Stimulated activated CD4-positive, alpha-beta T cell treated with anti-CD3 and anti-CD28 coated beads, Interleukin-4, amount 100 ng/mL, for 48 hours (primary cell): ENCODE measurements at places on chromosomes 5 and 9.

GRCh38 chr5:146574713-146575112, 58.7 kb upstream of the GPR151 start:
- DNase-seq = no peak

GRCh38 chr5:40688996-40689395, 9.3 kb downstream of the PTGER4 start:
- no peak for DNase-seq

GRCh38 chr5:16983022-16983639, 47.0 kb upstream of the MYO10 start:
- no peak for DNase-seq

- DNase-seq = no peak
Observed at GRCh38 chr5:64838376-64838775, 69.6 kb downstream of the CWC27 start.

GRCh38 chr5:154523709-154524108, 45.7 kb upstream of the HAND1 start:
- DNase-seq = no peak

GRCh38 chr9:22088053-22088716, 79.1 kb upstream of the CDKN2B start:
- DNase-seq = no peak

DNA sequence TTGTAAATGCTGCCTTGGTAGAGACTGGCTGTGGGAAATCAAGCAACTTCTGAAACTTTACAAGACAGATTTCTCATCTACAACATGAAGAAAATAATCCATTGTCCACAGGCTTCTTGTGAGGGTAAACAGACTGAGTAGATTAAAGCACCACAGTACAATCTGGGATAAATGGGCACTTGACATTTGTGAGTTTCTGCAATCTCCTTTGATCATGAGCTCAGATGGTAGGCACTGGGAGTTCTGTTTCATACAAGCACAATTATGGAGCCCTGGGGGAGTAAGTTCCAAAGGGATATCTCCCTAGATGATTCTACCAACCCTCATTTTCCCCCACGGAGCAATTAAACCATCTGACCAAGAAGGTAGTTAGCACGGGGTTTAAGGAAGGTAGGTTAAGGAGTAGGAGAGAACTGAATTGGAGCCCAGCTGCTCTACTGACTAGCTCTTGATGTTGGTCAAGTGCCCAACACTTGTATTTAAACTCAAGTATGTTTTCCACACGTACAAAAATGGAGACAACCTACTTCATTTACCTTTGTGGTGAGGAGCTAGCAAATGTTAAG, 479.5 kb upstream of the TNC start:
- no peak for DNase-seq

DNA sequence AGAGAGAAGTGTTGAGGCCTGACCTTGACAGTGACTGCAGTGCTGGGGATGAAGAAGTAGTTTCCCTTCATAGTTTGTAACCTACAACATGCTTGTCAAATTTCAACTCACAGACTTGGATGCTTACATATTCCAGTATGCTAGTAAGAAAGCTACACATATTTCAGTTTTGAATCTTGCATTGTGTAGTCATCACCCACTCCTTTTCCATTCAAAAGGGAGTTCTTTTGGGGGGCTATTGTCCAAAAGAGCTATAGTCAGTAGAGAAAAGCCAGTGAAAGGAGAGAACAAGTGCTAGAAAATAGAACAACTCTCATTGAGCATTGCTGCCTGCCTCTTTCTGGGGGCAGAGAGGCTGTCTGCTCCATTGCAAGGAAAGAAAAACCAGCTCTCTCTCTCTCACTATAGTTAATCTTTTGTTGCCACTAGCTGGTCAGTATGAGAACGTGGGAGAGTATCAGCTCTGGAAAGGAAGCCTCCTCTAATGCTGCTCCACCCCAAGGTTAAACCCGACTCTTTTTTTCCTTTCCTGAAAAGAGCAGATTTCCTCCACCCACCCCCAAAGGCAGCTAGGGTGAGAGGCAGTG, 7.3 kb downstream of the ASTN2 start:
- DNase-seq = no peak

GRCh38 chr5:147397616-147398015, 112.3 kb downstream of the DPYSL3 start:
- DNase-seq = no peak

- DNase-seq = no peak
Observed at GRCh38 chr5:172446336-172447051, 7.8 kb downstream of the SH3PXD2B start.

GRCh38 chr5:52648726-52649125, 139.0 kb upstream of the ITGA1 start:
- DNase-seq = no peak

GRCh38 chr5:134451936-134452505, 40.3 kb upstream of the CDKN2AIPNL start:
- no peak for DNase-seq

DNA sequence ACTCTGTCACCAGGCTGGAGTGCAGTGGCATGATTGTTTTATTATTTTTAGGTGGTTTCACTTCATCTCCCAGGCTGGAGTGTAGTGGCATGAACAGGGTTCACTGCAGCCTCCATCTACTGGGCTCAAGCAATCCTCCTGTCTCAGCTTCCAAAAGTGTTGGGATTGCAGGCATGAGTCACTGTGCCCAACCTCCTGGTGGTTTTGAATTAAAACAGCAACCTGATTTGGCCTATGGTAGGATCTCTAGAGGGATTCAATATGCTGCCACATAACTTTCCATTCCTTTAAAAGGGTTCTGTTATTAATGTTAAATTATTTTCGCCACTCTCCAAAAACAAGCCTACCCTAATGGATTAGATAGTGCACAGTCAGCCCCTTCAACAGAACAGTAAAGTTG, 9.9 kb upstream of the HSPA4 start:
- DNase-seq = no peak

DNA sequence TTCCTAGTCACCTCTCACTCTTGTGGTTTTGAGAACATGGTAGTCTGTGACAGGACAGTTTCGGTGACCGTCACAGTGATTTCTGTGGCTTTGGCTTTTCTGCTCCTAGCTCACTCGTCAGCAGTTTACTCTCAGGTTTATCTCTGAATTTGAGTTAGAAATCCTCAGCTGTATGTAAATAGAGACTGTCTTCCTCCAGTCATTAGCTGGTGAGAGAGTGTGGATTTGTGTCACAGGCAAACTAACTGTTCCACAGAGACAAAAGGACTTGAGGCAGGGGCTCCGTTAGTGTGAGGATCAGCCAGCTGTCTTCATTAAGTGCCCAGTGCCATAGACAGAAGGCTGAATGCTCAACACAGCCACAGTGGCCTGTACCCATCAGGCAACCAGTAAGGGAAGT, 131.4 kb downstream of the CD180 start:
- peak; percentile 25 for DNase-seq

GRCh38 chr5:43096916-43097315, 23.8 kb upstream of the ZNF131 start:
- no peak for DNase-seq

DNA sequence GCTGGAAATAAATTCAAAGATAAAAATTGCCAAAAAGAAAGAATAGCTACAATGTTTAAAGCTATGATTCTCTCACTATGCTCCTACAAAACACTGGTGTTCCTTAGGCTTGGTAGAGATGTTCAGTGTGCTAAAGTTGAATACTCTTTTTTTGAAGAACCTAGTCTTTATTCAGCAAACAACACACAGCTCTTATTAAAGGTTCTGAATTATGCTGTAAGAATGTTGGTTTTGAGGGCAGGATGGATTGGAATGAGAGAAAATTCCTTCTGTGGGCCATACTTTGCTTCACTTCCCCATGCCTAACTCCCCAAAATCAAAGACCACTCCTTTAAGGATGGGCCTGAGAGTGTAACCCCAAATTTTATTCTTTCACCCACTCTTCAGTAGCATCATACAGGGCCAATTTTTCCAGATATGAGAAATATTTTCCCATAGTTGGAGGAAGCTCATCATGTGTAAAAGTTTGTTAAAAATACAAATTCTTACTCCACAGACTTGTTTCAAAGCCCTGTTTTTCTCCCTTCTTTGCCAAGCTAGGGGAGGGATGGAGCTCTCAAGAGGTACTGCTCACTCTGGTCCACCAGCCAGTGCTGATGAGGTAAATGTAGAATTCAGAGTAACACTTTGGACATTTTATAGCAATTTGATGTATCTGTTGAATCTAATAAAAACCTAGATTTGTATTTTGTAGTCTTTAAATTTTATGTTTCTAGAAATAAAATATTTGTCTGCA, 99.3 kb downstream of the GDNF start:
- DNase-seq = no peak

- DNase-seq = no peak
Observed at GRCh38 chr5:6763191-6763590, 50.0 kb downstream of the TENT4A start.

DNA sequence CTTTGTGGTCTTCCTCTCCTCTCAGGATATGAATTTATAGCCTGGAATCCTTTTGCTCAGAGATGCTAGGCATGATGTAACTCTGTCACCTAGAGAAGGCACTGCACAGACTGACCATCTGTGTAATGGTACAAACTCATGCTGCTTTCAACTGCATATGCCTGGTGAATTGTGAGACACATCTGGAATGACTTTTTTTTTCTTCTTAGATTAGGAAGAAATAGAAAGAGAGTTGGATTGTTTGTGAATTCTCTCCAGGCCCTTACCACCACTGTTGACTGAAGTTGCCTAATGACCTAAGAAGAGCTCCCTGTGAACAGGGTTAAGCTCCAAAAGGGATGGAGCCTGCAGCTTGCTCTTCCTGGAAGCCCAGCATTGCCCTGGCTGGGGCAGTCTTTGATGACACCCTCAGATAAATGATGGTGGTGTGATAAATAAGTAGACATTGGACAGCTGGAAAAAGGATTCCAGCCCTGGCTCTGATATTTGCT, 47.8 kb upstream of the TRIM32 start:
- no peak for DNase-seq

DNA sequence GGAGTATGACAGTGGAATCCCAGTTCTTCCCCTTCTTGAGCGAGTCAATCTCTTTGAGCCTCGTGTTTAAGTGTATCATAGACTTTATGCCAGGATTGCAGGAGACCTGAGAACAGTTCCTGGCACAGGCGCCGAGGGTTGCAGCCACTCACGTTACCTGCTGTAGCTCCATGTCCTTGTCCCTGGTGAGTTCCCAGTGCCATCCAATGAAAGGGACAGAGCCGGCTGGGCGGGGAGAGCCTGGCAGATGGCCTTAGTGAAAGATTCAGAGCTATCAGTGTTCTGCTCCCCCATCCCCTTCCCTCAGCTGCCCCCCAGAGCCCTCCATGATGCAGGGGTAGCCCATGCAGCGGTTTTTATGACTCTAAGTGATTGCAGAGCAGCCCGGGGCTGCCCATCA, 554.0 kb downstream of the BNC2 start:
- no peak for DNase-seq

- no peak for DNase-seq
Observed at GRCh38 chr9:111825468-111826145, 30.9 kb upstream of the SHOC1 start.

DNA sequence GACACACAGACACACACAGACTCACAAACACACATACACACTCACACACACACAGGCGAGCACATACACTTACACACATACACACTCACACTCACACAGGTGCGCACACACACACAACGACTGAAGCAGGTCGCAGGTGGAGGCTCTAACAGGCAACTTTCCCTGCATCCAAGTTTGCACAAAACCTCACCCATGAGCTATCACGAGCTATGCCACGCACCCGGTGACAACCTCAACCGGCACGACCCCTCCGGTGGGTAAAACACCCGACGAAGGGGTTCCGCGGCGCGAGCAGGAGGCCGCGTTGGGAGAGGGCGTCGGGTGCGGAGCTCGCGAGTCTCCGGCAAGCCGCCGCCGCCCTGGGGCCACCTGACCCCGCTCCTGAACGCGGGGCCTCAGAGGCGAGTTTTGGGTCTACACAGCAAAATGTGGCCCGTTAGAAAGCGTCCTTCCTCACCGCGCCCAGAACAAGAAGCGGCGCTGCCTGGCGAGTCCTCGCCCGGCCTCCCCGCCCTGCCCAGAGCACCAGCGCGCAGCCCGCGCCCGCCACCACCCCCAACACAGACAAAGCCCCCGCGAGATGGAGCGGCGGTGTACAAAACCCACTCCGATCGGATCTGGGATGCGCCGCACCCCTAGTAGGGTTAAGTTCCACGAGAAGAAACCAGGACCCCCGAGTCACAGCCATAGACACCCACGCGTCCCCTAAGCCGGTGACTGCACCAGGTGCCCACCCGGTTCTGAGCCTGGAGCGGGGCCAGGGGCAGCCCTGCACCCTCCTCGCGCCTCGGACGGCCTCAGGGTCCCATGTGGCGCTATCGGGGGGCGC, 665 bp downstream of the SLC6A3 start:
- DNase-seq = no peak

- no peak for DNase-seq
Observed at GRCh38 chr9:69818750-69819345, 1.8 kb upstream of the CFAP95 start.

DNA sequence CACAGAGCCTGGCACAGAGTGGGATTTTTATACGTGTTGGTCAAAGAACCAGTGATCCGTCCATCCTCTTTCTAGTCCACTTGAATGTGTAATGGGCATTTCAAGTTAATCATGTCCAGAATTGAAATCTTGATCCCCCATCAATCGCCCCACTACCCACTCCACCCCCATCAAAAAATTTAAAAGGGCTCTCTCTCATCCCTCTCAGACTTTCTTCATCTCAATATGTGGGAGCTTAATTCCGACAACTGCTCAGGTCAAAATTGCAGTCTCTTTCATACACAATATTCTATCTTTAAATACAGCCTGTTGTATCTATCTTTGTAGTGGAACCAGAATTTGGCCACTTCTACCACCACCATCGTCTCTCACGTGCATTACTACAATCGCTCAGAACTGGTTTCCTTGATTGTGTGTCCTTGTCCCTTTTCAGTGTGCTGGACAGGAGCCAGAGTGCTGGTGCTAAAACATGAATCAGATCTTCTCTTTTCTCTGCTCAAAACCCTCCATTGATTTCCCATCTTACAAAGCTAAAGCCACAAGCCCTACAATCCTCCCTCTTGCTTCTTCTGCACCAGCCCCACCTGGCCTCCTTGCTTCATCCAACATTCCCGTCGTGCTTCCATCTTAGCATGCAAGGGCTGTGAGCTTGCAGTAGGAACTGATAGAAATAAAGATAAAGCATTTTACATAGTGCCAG, 786 bp upstream of the KIF3A start:
- DNase-seq = no peak

- DNase-seq = no peak
Observed at GRCh38 chr5:154237946-154238345, 47.4 kb downstream of the GALNT10 start.

DNA sequence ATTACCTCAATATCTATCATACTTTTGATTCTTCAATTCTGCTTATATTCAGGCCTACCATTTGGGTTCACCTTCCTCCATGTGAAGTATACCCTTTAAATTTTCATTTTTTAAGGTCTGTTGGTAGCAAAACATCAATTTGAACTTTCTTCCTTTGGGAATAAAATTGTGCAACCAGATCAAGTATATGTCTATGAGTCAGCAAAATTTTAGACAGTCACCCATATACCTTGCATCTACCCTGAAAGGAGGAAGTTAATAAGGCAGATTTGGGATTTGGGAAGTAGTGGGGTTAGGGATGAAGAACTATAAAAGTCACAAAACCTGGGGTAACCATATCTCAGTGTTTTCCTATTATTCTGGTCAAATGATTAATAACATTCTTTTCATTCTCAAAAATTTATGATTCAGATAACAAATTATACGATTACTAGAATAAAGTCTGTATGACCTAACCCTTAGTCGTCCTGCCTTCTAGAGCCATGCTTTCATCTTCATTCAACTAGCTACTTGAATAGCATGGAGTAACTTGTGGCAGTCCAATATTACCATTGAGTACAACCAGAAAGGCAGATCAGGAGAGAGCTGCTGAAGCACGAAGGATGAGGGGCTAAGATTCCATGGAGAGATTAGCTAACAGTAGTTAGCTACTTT, 2.8 kb upstream of the IL33 start:
- no peak for DNase-seq
